Stimulated activated CD4-positive, alpha-beta T cell treated with anti-CD3 and anti-CD28 coated beads, Interleukin-1b, Interleukin-23, amount 100 ng/mL, for 48 hours (primary cell): ENCODE measurements at places on chromosomes 2 and 18.

GRCh38 chr2:183224948-183225347, 100.7 kb downstream of the NUP35 start:
- no peak for DNase-seq

DNA sequence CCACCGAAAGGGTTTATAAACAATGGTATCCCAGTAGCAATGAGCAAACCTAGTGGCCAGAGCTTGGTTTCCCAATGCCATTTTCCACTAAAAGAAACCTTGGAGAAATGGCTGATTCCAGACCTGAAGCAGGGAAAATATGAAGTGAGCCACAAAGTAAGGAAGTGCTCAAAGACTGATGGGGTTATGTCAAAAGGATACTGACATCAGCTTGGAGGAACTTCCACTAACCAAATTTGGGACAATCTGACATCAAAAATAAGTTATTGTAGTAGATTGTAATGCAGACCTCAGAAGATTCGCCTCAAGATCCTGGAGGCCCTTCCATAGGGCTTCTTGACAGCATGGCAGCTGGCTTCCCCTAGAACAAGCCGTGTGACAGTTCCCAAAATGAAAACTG, 79.4 kb upstream of the SP3 start:
- DNase-seq: no peak

- no peak for DNase-seq
Observed at GRCh38 chr2:86075886-86076285, 29.8 kb downstream of the POLR1A start.

DNA sequence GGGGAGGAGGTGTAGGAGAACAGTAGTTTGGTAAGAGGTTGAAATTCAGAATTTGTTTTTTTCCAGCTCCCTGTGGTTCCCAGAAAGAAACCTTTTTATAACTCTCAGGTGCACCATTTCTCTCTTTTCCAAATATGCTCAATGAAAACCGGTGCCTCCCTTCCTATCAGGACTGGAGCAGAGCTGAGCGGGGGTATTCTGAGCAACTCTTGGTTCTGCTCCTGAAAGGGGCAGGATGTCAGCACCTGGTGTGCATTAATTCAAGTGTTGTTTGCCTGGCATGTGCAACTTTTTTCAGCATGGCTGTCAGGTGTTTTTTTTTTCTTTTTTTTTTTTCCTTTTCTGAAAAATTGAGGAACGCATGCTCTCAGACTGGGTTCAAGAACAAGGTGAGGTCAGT, 74.1 kb downstream of the MAPK4 start:
- no peak for DNase-seq

GRCh38 chr2:153667475-153667874, 188.9 kb upstream of the RPRM start:
- DNase-seq: no peak

GRCh38 chr2:225169396-225169795, 127.1 kb upstream of the DOCK10 start:
- no peak for DNase-seq

DNA sequence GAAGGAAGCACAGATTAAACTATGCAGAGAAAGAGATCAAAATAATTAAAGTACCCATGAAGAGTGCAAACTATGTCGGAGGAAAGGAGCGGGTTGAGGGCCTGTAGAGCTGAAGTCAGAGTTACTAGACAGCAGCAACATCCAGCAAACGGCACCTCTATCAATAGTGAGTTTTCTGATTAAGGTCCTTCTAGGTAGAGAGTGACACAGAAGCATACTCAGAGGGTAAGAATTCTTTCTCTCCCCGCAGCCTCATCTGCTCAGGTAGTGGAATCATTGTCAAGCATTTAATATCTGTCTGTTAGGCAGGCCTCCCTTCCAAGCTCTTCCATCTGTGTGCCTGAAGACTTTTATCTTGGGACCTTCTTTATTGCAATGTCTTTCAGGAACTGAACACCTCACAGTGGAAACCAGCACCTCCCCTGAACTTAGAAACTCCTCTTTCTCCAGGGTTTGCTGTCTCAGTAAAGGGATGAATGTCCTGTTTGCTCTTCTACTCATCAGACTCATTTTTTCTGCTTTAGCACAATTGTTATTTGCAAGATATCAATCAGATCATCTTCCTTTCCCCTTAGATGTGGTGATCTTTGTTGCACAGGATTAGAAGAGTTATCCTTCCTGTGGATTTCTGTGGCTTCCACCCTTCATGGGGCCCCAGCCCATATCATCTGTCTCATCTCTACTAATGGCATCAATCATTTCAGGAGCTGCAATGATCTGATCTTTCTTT, 28.8 kb downstream of the SP140 start:
- DNase-seq: peak; percentile 69

- no peak for DNase-seq
Observed at GRCh38 chr2:129004485-129004884, 685.8 kb upstream of the HS6ST1 start.

DNA sequence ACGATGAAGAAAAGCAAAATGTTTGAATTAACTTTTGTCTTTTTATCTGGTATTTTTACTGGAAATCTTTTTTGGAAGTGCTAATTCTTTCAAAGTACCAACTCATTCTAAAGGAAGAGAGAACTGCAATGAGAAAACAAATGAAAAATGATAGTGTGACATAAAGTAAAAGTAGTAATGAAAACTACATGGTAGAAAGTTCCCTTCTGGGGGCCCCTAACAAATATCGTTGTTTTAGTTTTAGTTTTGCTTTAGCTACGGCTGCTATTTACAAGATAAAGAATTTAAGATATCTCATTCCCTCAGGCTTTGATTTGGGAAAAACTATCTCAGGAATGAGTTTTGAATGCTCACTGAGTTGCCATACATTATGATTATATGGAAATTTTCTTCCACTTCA, 161.4 kb downstream of the XIRP2 start:
- no peak for DNase-seq
